ENCODE measurements at places on chromosomes 2 and 18.
A peak's percentile ranks its signal among the peaks of the same experiment; 100 is the strongest.

GRCh38 chr2:228072669-228073068 lies 108.8 kb downstream of the SPHKAP start:
- DNase-seq = no peak

DNA sequence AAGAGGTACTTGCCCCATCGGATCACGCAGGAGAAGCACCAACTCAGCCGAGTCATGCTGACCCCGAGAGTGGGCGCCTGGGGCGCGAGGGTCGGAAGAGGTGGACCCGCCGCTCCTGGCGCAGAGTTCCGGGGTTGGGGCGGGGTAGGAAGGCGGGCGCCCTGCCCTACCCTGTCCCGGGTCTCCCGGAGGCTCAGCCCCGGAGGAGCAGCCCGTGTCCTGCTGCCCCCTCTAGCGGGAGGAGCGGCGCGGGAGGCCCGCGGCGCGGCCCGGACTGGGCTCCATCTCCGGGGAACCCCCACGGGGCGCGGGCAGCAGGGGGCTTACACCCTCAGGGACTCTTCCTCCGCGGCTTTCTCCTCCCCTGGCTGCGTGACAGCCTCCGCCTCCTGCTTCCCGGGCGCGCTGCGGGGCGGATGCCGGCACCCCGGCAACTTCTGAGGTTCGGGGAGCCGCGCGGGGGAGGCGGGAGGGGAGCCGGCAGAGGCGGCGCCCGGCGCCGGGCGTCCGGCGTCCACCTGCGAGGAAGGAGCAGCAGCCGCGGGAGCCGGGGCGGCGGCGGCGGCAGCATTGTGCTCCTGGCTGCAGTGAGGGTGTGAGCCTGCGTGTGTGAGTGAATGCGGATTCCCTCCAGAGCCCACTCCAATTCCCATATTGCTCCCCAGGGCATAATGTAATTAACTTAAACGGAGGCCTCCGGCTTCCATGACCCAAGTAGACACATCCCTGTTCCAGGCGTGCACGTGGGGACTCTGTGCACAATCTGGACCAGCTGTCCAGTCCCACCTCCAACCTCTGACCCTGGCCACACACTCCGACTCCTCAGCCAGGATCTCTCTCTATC lies 7.6 kb upstream of the TNS1 start:
- DNase-seq = peak; percentile 56

- DNase-seq = no peak
These were observed 22.6 kb downstream of the ADD2 start for GRCh38 chr2:70745276-70745825.

DNA sequence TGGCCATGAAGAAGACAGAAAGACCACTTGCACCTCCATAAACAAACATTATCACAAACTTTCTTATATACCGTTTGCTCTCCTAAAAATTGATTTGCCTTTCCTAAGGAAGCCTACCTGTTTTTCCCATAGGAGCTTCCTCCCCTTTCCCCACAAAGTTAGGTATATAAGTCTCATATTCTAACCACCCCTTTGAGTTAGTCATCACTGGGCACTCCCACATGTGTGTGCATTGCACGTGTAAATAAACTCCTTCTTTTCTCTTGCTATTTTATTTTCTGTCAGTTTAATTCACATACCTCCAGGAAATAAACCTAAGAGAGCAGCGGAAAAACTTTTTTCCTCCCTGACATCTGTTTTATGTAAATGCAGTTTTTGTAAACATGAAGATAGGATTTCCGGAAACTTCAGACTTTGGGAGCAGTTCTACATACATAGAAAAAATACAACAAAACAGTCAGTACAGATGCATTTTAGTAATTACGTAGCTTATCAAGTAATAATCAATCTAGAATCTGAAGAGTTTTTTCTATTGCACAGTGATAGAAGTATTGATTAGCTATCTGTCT lies 46.6 kb downstream of the PLCL1 start:
- DNase-seq = no peak

DNA sequence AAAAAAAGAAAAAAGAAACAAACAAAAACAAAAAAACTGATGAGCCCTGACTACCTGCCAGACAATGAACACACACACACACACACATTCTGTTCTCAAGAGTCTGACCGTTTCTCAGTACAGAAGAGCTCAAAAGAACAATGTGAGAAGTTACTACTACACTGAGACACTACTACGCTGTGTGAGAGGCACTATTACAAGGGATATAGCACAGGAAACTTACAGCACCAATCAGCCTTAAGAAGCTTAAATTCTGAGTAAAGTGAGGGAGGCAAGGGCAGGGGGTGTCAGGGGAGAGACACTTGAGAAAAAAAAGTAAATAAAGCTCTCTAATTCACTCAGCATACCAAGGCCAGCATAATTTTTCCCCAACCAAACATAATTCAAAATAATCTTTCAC lies 32.5 kb downstream of the WDR33 start:
- DNase-seq = no peak

DNA sequence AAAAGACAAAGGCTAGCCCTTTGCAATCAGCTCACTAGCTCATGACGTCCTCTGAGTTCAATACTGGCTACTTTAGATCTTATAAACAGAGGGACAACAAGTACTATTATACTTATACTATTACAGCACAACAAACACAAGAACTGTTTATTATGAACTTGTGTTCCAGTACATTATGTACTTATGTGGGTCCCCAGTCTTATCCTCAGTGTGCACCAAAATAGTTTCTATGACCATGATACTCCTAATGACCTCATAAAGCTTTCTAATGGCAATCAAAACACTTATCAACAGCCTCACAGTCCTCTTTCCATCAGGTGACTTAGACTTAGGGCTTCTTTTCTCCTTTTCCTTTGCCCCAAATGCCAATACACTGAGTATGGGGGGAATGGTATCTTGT lies 614.4 kb downstream of the CNTNAP5 start:
- no peak for DNase-seq

DNA sequence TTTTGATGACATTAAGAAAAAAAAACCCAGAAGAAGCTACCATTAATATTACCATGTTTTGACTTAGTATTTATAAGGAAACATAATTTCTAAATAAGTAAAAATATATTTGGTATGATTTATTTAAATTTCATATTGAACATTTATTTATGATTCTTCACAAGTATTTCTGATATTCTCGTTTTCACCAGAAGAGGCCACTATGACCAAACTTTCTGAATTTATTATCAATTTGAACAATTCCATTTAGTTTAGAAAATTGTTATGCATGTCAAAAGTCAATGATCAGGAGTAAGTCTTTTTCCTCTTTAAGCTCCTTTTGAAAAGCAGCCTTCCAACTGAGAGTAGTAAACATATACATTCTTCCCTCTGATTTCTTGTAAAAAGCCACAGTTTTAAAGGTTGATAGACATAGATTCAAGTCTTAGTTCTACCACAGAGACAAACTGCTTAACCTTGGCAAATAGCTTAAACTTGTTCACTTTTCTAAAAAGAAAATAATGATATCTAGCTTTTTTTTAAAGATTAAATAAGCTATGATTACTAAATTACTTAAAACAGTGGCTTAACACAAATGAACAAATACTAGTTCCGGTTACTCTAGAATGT lies 329.9 kb downstream of the TRIB2 start:
- DNase-seq = no peak

DNA sequence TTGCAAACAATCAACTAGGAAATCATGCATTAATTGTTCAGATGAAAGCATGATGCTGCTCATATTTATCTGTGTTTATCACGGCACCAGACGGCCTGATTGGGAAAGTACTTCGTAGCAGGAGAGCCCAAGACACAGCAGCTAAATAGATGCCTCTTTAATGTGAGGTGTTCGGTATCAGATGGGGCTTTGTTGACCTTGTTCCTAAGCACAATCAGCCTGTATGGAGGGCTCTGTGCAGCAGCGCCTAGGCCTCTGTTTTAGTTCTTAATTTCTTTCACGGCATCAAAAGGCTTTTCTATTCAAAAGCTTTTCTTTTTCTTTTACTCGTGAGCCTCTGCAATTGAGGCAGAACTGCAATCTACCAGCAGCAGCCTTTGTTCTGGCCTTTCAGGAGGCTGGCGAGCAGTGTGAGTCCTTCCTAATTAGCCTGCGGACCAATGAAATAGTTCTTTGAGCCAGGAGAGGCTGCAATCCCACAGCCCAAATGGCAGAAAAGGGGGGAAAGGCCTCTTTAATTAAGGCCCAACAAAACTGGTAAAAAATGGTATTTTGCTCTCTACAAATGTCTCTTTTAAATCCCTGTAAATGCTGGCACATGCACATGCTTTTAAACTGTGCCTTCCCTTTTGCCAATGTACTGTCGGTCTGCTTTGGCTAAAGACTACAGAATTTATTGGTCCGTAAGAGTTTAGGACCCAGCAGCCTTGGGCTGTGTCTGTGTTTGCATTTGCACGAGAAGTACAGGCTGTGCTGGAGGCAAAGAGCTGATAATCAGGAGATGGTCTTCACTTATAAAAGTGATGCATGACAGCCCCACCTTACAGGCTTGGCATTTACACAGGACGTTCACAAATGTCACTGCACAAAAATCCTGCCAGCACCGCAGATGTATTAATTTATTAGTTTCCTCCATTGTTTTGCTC lies 159.6 kb downstream of the RND3 start:
- DNase-seq = no peak

DNA sequence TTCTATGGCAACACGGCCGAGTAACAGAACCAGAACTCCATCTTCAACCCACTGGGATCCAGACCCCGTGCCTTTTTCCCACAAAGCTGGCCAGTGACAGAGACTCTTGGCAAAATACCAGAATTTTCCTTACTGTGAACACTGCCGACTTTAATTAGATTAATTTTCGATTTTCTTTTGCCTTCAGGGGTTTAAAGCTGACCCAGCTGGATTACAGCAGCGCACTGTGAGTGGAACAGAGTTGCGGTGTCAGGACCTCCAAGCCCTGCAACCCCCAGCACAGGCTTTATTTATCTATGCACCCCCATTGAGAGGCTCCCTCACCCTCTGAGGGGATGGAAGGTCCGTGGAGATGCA lies 36.4 kb downstream of the CTIF start:
- no peak for DNase-seq

- DNase-seq = no peak
These were observed 21.5 kb downstream of the KLF7 start for GRCh38 chr2:207144173-207144785.

- peak; percentile 36 for DNase-seq
These were observed 62.1 kb downstream of the SETBP1 start for GRCh38 chr18:44742718-44743311.

- DNase-seq = peak; percentile 40
These were observed 456 bp downstream of the DOK1 start for GRCh38 chr2:74554820-74555531.

DNA sequence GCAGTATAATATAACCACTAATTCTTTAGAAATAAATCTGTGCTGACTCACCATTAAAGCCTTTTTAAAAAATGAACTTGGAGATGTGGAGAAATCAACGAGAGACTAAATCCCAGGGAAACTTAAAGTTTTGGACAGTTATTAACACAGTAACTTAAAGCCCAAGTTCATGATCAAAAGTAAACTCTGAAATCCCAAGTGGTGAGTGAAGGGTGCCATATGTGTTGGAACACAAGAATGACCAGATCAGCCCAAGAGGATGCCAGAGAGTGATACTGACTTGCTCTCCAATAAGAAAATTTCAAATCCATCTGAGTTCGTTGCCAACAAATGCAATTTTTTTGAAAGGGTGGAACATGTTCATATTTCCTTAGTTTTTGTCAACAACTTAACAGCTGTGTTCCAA lies 838.1 kb upstream of the ACVR2A start:
- no peak for DNase-seq

DNA sequence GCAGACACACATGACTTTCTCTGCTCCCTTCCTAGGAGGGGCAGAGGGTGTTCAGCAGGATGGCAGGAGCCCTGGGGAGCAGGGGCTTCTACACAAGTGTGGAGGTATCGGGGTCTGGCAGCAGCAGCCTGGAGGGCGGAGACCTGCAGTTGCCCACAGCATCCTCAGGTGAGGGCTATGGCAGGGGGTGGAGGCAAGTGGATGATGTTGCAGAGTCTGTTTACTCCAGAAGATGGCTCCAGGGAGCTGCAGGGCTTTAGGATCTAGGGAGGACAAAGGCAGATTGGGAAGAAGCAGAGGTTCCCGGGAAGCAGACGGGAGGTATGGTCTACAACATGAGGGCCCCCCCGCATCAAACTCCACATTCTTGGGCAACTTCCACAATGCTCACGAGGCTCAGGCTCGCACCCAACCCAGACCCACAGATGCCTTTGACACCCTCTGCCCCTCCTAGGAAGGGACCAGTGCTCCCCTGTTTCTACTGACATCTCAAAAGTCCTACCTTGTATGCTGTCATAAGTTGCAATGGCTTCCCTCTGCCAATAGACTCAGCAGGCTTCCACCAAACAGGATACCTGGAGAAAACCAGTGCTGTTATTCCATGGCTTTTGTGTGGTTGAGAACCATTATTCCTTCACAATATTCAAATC lies 12.0 kb upstream of the ATP6V1C2 start:
- no peak for DNase-seq

DNA sequence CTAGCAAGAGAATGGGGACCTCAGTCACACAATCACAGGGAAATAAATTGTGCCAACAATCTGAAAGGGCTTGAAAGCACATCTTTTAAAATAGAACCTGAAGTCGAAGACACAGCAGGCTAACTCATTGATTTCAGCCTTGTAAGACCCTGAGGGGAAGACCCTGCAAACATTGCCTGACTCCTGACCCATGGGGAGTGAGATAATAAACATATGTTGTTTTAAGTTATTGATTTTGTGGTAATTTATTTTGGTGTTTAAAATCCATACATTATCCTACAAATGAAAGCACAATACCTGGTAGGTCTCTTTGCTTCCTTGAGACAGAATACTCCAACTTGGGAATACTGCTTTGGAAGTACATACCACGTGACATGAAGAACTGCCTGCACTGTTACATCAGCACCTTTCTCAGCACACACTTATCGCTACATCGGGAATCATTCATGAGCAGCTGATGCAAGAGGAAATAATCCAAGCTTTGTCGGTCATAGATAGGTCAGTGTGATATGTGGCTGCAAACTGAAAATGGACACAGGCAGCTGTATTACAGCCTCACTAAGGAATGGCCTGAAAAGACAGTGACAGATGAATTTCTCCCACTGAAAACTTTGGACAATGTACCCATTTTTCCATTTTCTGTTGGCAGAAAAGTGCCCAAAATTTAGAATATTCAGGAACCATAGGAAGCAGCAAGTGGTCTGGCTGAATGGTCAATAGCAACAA lies 494.5 kb upstream of the MAP2 start:
- no peak for DNase-seq

DNA sequence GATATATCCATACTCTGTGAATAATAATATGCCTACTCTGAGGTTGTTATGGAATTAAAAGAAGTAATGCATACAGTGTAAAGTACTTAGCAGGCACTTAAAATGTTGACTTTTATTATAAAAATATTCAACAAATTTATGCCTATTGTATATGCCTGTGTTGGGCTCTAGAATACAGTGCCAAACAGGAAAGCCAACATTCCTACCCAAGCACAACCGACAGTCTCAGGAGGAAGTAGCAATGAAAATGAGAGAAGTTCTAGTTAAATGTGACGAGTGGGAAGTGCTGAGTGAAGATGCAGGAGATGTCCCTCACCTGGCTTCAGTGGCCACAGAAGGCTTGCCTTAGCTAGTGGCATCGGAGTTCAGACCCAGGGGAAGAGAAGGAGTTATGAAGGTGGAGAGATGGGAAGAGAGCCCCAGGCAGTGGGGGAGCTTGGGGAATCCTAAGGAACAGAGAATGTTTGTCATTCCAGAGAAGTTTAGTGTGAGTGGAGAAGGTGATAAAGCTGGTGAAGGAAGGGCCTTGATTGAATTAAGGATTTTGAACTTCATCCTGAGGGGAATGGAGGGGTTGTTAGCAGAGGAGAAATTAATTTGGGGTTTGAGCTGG lies 105.4 kb upstream of the CNGA3 start:
- DNase-seq = no peak

- DNase-seq = no peak
These were observed 35.9 kb upstream of the TBC1D8 start for GRCh38 chr2:101187131-101187530.

- DNase-seq = no peak
These were observed 106.4 kb downstream of the BCL2L11 start for GRCh38 chr2:111226876-111227700.
